NB4 (cell line): ENCODE measurements at places on chromosomes 4 and X.

DNA sequence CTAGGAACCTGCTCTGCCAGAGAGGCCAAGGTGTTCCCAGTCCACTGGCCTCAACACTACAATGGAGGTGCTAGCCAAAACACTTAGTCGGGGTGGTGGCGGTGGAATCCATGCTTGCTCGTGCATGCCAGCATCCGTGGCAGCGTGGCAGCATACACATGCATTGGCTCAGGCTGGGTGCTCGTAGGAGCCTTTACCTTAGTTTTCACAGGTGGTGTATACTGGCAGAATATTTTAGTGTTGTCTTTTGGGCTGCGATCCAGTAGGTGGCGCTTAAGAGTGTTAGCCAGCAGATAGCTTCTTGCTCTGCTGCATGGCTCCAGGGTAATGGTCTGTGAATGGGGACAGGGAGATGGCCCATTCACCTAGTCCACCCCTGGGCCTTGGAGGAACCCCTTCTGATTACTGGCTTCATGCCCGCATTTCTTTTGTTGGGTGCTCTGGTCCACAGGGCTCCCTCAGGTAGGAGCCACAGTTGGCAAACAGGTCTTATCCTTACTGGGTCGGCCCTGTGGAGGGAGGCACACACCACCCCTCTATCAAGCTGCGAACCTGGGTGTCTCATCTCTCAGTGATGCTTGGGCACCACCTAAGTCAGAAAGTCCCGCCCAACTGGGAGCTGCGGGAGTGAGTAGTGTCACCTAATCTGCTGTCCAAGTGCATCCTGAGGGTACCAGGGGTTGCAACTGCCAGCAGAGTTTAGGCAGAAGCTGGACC is 40.0 kb downstream of the RIPPLY1 start:
- DNase-seq, result peak; percentile 17

DNA sequence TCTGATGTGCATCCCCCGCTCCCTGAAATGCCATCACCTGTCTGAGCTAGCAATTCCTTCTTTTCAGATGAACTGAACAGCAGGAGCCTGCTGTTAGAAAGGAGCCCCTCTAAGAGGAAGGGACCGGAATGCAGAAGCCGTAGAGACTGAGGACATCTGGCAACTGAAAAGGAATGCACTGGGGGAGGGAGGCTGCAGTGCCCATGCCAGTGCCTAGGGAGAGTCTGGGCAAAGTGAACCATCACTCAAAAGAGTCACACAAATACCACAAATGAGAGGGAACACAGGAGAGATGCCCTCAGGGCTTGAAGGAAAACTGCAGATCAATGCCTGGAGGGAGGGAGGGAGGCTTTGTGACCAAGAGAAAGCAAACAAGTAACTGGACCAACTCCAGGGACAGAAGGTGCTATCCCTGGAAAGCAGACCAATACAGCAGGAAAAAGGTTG is 93.9 kb upstream of the CBR4 start:
- no peak for DNase-seq

DNA sequence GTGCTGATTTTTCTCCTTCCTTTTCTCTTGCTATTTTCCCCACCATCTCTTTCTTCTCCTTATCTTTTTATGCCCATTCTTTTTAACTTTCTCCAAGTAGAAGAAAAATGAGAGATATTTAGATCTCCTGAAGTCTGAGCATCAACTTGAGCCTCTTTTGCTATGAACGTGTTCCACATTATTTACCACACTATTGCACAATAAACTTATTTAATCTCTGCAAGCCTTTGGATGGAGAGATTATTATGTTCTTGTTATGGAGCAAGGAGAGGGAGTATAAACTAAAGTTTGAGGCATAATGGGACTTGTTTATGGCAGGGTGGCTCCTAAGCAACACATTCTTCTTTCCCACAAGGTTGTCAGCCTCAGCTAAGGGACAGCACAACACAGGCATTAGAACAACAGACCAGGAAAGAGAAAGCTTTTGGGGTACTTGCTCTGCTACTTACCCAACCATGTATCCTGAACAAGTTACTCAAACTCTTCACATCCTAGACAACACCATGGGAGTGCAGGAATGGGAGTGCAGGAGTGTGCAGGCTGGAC is 365.5 kb upstream of the BOD1L1 start:
- no peak for DNase-seq

- DNase-seq, result peak; percentile 62
Measured at GRCh38 chr4:10160281-10160856, 43.8 kb upstream of the WDR1 start.

GRCh38 chr4:143711543-143712154 is 11.2 kb upstream of the FREM3 start:
- DNase-seq, result no peak

GRCh38 chr4:8656711-8657380 is 64.3 kb downstream of the CPZ start:
- DNase-seq, result no peak

GRCh38 chrX:120549483-120550452 is 11.0 kb downstream of the CUL4B start:
- peak; percentile 9 for DNase-seq

GRCh38 chrX:72652082-72652481 is 62.0 kb downstream of the PHKA1 start:
- DNase-seq, result no peak
